ENCODE measurements at places on chromosomes 3 and 15.

DNA sequence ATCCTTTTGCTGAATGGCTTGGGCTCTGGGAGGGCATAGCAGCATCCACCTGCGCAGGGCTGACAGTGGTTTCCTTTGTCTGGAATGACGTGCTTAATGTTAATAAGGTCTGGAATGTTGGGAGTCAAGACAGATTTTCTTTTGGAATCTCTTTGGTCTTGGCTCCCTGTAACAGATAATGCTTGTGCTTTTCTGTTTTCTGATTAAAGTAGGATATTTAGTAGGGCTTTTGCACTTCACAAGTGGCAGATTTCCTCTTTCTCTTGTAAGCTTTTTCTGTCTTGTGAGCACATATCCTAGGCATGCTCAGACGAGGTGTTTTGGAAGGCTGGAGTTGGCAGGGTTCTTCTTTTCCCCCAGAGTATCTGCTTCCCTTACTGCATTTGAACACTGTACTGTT, 189.6 kb downstream of the GHSR start:
- no peak for DNase-seq

DNA sequence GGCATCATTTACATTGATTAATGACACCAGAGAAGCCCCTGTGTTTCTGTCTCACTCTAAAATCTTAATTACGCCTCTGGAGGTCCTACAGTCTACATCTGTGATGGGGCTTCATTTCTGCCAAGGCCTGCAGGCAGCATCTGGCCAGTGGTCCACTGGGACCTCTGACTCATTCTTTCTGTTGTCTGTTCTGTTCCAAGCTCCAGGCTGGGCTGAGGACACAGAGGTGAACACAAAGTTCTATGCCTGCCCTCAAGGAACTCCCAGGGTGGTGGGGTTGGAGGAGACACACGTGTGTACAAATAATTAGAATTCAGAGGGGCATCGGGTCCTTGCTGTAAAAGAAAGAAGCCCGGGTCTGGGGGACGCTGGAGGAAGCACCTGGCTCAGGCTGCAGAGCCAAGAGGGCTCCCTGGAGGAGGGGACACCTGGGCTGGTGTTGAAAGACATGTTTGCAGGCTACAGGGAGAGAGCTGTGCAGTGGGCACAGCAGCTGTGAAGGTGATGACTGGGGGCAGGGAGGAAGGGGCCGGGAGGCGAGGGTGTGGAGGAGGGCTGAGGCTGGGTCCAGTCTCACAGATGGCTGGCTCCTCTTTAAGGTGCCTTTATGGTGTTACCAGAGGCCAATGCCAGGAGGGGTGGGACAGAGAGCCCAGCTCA, 103.3 kb upstream of the PRR23E start:
- DNase-seq: no peak

DNA sequence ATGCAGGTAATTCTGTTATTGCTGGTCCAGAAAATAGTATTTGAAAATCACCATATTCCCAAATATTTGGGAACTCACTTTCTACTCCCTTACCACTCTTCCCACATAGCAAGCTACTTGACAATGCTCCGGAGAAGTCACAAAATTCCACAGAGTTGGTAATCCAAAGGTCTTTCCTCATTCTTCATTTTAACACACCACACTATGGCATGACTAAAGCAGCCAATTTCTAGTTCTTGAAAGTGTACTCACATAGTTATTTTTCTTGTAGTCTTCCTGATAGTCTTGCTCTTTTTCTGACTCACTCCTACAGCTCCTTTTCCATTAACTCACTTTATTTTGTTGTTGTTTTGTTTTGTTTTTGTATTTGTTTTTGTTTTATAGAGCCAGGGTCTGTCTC, 67.2 kb downstream of the MYO9A start:
- no peak for DNase-seq

DNA sequence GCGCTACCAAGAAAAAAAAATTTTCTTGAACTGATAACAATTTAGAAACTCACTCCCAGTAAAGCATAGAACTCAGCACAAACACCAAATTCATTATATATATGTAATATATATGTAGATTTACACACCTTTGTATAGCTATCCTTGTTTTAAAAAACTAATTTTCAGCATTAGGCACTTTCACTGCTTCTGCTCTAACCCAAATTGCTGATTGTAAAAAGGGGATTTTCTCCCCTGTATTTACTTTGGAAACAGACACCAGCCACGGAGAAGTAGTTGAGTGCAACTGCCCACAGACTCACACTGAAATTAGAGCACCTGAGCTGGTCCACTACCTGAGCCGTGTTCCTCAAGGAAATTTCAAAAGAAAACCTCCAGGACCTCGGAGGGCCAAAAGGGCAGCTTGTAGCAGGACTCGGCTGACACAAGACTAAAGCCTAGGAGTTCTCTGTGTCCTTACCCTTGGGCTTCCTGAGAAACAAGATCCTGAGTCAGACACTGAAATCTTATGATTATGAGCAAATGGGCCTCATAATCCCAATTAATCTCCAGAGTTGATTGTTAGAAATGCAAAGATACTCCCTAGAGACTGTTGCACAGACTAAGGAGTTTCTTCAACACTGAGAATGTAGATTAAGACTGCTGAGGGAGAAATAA, 106.0 kb downstream of the TNIK start:
- DNase-seq: no peak

- DNase-seq: no peak
Measured at GRCh38 chr3:89373434-89373833, 266.0 kb downstream of the EPHA3 start.
